ENCODE measurements at places on chromosomes 7 and 10.

GRCh38 chr7:151665368-151665767 lies 145.7 kb upstream of the RHEB start:
- DNase-seq: no peak

- no peak for DNase-seq
These were observed 5.3 kb downstream of the GET4 start for GRCh38 chr7:881441-882234.

DNA sequence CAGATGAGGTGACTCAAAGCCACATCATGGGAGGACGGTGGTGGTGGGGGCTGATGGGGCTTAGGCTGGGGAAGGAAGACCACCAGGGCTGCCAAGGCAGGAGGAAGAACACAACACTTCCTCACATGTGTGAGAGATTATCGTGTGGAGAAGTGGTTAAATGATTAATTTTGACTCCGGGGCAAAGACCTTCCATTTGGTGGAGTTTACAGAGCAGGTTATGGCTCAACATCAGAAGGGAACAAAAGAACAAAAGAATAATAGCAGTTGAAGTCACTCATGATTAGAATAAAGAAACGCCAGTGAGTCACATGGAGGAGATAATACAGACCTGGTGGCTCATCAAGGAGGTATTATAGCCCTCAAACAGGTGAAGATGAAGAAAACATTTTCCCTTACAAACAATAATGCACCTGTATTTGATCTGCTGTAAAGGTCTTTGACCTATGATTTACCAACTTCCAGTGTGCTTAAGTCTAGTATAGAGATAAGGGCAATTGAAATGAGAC lies 170.1 kb downstream of the PKD1L1 start:
- no peak for DNase-seq

DNA sequence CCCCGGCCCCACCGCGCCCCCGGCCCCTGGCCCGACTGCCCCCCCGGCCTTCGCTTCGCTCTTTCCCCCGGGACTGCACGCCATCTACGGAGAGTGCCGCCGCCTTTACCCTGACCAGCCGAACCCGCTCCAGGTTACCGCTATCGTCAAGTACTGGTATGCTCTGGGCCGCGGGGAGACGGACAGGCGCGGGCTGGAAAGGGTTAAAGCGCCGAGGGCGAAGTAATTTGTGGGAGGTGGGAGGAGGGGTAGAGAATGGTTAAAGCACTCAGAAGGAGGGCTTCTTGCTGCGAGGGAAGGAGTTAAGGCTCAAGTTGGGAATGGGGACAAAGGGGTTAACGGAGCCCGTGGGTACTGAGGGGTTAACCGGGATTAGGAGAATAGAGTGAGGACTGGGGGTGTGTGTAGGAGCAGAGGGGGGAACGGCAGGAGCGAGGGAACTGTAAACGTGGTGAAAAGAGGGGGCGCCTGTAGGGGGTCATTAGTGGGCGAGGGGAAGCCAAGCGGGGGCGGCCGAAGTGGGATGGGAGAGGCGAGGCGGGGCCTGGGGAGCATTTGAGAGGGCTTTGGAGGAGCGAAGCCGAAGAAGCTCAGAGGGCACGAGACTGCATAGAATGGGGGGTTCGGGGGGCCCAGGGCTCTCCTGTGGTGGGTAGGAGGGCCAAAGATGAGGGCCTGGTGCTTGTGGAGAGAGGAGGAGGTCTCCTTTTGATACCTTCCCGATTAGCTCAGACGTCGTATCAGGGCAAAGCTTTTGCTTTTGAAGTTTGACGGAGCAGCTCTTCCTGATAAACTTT lies 605 bp downstream of the SUFU start:
- peak; percentile 22 for DNase-seq

DNA sequence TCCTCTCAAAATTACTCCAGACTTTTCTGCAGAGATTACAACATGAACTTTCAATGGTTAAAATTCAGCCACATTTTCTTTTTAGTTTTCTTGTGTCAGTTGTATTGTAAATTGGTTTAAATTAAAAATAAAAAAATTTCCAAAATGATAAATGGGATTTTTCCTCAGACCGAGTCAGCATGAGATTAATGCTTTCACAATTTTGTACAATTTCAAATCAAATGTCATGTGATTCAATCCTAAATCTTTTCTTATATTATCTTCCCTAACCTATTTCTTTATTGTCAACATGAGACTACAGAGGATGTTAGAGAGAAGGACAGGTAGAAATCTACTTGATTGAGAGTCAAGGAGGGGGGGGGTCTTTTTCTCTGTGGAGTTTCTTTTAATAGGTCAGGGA lies 33.7 kb downstream of the FZD1 start:
- DNase-seq: no peak

DNA sequence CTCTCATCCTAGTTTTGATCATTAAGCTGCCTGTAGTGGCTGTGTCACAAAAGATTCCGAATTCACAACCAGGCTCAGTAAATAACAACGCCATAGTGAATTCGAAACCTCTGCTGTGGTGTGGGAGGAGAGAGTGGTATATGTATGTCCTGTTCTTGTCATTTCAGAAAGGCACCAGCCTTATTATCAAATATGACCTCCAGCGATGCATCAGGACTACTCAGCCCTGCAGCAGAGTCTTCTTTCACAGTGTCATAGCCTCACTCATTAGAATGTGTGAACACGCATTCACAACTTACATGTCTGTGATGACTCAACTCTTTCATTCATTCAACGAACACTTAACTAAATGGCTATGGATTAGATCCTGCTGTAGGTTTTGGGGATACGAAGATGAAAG lies 15.3 kb downstream of the AOC1 start:
- no peak for DNase-seq

- no peak for DNase-seq
These were observed 123.3 kb downstream of the USP6NL start for GRCh38 chr10:11488126-11488525.

DNA sequence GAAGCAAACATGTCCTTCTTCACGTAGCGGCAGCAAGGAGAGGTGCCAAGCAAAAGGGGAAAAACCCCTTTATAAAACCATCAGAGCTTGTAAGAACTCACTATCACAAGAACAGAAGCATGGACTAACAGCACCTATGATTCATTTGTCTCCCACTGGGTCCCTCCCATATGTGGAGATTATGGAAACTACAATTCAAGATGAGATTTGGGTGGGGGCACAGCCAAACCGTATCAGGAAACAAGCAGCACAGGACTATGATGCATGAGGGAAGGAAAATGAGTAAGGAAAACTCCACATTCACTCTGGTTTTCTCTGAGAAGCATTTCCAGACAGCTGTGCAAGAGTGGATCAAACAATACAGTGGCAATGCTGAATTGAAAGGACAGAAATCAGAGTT lies 81.6 kb downstream of the RSU1 start:
- DNase-seq: no peak

GRCh38 chr10:7412928-7413282 lies 2.1 kb upstream of the SFMBT2 start:
- no peak for DNase-seq

DNA sequence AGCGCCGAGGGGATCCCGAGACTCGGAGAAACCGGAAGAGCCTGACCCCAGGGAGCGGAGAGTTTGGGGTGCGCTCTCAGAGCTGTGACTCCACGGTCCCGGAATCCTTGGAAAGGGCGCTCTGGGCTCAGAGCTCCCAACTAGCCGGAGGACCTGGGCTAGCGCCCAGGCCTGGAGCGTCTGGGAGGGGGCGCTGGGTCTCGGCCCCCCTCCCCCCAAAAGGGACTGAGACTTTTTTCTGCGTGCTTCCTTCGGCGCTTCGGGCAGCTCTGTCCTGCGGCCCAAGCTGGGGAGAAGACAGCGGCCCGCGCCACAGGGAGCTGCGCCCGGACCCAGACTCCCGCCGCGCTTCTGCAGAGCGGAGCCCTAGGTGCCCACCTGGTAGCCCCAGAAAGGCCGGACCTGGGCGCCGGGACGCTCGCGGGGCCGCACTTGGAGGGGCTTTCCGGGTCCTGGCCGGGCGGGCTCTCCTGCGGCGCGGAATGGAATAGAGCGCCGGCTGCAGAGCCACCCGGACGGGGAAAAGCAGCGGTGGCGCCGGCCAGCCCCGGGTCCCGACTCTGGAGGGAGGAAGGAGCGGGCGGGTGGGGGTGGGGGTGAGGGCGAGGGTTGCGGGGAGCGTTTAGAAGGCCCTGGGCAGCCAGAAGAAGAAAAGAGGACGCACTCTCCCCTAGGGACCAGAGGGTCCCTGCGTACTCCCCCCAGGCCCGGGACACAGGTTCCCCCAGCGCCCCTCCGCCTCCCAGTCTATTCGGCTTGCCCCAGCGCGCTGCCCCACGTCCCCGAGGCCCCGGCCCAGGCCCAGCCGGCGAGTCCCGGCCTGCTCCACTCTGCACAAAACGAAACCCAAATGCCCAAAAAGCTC lies 4.7 kb downstream of the ZNF503 start:
- DNase-seq: no peak

GRCh38 chr7:48224042-48224441 lies 52.8 kb downstream of the ABCA13 start:
- DNase-seq: no peak

DNA sequence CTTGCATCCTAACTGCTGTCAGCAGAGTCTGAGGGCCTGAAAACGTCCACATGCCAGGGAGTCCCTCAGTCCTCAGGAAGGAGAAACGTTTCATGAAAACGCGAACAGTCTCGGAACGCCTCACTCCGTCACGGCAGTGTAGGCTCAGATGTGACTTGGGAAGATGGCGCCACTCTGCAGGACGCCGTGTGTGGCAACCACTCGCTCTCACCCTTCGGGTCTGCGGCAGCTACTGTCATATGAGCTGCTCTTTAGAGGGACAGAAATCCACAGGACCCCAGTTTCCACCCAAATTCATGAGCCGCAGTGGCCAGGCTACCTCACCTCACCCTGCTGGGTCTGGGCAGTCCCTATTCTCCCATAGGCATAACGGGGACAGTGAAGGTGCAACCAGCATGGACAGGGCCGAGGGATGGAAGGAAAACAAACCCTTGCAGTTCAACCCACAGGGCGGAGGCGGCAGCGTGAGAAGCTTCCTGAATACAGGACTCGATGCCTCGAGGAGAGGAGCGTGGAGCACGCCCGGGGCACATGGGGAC lies 438.3 kb downstream of the DNAJB6 start:
- no peak for DNase-seq

DNA sequence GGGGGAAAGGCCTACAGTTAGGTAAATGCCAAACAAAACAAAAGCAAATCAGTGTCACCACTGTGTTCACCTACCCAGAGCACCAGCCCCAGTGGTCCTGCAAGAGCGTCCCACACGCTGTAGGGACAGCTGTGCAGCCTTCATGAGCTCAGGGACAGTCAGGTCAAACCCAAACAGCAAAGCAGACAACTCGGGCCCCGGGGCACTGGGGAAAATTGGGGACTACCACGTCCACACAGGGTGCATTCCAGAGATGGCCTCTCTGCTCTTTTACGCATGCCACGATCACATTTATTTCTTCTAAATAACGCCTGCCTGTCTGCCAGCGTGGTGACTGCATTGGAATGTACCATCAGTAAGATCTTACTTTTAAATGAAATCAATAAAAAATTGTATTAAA lies 21.7 kb downstream of the EBF3 start:
- no peak for DNase-seq

Measured in stimulated activated CD4-positive, alpha-beta T cell treated with anti-CD3 and anti-CD28 coated beads, Interleukin-4, amount 100 ng/mL, for 4 hours (primary cell).